ENCODE measurements at places on chromosomes 4 and X.

DNA sequence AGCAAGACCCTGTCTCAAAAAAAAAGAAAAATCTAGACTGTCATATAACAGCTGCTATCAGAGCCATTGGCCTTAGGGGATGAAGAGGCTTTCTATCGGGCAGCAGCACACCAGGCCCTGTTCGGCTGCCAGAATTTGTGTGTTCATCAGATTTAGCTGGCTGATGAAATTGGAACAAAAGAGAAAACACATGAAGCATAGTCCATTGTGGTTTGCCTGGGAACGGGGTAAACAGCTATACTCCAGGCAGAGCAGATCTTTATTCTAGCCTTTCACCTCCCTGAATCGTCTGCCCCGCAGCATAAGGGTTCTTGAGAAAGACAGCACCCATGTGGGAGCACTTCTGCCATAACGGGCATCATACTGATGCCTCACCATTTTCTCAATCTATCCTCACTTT, 11.6 kb downstream of the TKTL1 start:
- DNase-seq: no peak

DNA sequence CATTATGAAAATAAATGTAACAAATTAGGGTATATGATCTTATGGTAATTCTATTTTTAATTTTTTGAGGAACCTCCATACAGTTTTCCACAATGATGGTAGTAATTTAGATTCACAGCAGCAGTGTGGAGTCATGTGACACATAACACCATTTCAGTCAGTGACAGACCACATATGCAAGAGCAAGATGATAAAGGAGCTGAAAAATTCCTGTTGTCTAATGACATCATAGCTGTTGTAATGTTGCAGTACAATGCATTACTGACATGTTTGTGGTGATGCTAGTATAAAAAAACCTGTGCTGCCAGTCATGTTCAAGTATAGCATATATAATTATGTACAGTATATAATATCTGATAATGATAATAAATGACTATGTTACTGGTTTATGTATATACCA, 28.5 kb downstream of the EMCN start:
- DNase-seq: no peak

GRCh38 chrX:119762718-119763117, 4.3 kb downstream of the SOWAHD start:
- DNase-seq: no peak

DNA sequence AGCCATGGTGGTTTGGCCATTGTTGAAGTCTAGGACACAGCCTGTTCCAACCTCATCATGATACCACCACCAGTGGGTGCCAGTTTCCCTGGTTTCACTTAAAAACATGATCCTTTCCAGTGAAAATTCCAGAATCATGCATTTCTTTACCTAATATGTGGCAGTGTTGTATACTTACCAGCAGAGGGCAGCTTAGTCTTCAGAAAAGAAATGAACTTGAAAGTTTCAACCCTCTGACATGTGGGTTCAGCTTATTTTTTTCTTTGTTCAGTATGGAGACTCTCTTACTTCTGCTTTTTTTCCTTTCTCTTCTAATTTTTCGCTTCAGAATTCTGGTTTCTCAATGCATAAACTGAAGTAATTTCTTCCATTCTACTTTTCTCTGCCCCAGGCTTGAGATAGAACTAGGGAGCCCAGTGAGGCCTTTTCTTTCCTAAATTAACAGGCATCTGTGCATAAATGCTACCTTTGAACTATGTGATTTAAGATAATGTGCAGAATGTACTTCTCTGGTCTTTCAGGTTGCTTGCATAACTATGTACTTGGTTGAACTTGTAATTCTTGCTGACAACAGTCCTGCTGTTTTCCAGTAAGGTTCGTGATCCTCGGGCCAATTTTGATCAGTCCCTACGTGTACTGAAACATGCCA, 10.7 kb downstream of the LIAS start:
- peak; percentile 92 for DNase-seq

DNA sequence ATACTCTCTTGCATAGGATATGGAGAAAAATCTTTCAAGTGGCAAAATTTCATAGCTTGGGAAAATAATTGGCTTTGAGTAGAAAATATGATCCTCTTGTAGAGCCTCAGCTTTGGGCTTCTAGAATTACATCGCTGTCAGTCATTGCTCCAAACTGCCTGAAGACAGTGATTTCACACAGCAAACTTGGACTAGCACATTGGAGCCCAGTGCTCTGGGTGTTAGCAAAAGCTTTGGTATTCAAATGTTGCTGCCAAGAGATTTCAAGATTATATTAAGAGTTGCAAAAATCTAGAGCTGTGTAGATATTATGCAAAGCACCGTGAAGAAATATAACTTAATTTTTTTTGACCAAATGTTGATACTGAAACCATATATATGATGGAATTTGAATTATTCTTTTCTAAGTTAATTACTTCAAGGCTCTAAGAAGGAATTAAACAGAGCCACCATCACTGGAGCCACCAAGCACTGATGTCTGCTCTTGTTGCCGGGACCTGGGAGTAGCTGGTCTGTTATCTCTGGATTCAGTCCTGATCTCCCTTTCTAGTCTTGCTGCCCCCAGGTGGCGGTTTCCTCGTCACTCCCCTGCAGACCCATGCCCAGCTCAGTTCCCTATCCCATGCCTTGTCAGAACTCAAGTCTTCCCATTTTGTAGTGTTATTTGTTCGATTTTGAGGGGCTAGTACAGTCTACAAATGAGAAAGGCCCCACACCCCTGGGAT, 260.7 kb upstream of the SFRP2 start:
- DNase-seq: peak; percentile 5

Measured in hematopoietic multipotent progenitor cell treated with erythropoietin and hydrocortisone succinate and interleukin-3 and kit ligand, for 4 days (in vitro differentiated cells).